ENCODE measurements at places on chromosomes 1 and 21.

GRCh38 chr1:1543706-1544099 is 3.3 kb upstream of the TMEM240 start:
- DNase-seq: no peak

DNA sequence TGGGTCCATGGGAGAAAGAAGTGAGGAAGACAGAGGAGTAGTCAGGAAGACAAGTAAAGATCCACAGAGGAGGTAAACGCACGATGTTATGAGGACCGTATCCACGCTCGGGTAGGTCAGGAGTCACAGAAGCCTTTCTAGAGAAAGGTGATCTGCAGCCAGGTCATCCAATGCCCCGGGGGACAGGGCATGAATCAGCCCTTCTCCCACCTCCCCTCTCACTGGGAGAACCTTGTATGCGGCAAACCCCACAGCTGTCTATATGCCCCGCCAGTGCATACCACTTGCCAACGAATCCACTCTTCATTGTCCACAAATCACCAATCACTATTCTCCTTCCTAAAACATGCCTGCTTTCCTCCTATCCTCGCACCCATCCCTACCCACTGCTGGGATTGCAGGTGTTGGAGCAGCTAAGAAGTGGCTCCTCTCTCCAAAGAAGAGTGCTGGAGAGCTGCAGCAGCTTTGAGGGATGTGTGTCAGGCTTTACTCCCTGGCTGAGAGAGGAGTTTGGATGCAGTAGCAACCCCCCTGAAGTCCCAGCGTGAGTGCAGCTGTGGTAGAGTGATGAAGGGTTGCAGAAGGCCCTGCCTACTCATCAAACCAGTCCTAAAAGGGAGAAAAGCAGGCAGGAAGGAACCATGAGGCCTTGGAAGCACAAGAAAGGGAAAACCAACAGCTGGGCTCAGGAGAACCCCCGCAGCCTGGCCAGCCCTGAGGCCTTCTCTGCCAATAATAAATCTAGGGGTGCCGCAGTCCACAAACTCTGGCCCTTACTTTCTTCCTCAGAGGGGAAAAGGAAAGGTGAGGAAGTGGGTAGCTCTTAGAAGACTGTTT is 102.2 kb upstream of the GADD45A start:
- no peak for DNase-seq

- DNase-seq: no peak
Observed at GRCh38 chr21:27108228-27108627, 141.3 kb upstream of the ADAMTS5 start.

DNA sequence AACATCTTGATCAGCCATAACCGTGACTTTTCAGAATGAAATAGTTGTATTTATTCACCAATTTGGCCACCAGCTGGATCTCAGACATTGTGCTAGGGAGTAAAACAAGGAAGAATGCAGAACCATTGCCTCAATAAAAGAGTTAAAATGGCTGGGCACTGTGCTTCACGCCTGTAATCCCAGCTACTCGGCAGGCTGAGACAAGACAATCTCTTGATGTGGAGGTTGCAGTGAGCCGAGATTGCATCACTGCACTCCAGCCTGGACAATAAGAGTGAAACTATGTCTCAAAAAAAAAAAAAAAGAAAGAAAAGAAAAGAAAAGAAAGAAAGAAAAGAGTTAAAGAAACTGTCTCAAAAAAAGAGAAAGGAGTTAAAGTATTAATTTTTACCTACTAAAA is 199.5 kb downstream of the TPR start:
- DNase-seq: no peak

- DNase-seq: peak; percentile 31
Observed at GRCh38 chr1:92483610-92484471, 2.9 kb downstream of the GFI1 start.

DNA sequence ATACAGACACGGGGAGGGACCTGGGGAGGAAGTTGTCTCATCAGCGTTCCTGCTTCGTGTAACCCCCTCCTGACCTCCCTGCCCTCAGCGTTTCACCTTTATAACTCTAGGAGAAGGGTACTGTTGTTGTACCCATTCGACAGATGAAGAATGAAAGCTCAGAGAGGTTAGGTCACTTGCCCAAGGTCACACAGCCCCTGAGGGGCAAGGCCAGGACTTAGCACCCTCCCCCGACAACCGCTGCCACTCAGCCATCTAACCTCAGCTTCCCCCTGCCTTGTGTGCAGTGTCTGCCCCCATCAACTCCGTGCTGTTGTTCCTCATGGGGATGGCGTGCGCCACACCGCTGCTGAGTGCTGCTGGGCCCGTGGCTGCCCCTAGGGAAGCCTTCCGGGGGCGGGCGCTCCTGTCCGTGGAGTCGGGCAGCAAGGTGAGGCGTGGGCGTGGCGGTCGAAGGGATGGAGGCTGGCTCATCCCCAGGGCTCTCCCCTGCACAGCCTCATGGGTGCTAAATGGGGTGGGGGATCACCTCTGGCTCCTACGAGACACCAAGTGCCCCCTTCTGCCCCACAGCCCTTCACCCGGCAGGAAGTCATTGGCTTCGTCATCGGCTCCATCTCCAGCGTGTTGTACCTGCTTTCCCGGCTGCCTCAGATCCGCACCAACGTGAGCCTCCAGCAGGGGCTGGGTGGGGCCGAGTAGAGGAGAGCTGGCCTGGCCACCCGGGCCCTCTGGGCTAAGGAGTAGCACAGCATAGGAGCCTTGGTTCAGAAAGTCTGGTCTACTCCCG is 14.0 kb downstream of the SLC66A1 start:
- DNase-seq: no peak

DNA sequence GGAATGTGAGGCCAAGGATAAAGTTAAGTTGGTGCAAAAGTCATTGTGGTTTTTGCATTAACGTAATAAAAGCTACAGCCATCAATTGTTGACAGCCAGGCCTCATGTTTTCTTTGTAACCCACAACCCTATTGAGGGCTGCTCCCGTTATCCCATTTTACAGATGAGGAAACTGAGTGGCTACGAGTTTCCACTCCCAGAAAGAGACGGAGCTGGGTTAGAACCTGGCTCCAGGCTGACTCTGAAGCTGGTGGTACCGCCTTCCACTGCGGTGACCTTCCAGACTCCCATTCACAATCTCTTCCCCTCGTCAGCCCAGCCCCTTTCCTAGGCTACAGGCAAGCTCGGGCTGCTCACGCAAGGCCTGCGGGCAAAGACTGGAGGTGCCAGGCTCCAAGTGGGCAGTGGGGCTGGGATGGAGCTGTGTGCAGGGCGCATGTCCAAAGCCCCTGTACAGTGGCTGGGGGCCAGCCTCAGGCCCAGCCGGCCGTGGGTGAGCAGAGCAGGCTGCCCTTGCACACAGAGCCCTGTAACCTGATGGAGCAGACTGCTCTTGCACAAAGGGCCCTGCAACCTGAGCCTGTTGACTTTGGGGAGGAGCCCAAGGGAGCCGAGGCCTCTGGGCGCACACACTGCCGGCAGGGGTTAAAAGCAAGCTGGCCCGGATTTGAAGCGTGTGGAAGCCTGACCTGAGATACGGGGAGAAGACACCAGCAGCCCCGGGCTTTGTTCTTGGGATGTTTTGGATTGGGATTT is 97.4 kb upstream of the TMPRSS2 start:
- DNase-seq: no peak

- DNase-seq: no peak
Observed at GRCh38 chr1:157193219-157193618, 55.0 kb upstream of the ETV3 start.

DNA sequence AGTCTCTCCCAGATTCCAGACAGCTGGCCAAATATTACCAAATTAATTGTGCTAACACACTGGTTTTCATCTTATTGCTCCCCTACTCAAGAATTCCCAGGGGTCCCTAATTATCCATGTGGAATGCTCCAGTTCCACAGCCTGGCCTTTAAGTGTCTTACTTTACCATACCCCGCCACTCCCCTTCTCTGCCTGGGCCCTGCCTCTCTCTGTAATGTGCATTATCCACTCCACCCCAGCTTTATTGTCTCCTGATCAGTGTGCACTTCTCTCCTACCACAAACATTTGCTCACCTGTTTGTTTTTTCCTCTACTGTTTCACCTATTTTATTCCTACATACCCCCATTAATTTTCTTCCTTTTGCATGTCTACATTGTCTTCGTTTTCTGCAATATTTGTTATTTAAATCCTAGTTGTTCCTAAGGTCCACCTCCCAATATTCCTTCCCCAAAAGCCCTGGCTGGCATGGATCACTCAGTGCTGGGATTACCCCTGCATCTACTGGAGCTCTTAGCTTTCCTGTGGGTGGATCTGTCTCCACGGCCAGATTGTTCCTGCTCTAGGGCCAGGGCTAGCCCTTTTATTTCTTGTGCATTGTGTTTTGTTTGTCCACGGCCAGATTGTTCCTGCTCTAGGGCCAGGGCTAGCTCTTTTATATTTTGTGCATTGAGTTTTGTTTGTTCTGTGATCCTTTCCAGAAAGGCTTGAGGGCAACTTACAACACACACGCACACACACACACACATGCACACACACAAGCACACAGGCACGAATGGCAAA is 33.4 kb upstream of the ATP1B1 start:
- no peak for DNase-seq

- no peak for DNase-seq
Observed at GRCh38 chr1:30601316-30602085, 121.9 kb downstream of the MATN1 start.

- DNase-seq: no peak
Observed at GRCh38 chr1:16158025-16158424, 2.2 kb upstream of the EPHA2 start.

GRCh38 chr1:104195395-104195794 is 445.7 kb downstream of the AMY1C start:
- DNase-seq: no peak

GRCh38 chr1:201320168-201320788 is 37.0 kb downstream of the PKP1 start:
- DNase-seq: no peak

Data from stimulated activated CD8-positive, alpha-beta memory T cell treated with anti-CD3 and anti-CD28 coated beads, Interleukin-4, amount 100 ng/mL, for 1 hour (primary cell).